ENCODE measurements at places on chromosomes 2 and 18.

DNA sequence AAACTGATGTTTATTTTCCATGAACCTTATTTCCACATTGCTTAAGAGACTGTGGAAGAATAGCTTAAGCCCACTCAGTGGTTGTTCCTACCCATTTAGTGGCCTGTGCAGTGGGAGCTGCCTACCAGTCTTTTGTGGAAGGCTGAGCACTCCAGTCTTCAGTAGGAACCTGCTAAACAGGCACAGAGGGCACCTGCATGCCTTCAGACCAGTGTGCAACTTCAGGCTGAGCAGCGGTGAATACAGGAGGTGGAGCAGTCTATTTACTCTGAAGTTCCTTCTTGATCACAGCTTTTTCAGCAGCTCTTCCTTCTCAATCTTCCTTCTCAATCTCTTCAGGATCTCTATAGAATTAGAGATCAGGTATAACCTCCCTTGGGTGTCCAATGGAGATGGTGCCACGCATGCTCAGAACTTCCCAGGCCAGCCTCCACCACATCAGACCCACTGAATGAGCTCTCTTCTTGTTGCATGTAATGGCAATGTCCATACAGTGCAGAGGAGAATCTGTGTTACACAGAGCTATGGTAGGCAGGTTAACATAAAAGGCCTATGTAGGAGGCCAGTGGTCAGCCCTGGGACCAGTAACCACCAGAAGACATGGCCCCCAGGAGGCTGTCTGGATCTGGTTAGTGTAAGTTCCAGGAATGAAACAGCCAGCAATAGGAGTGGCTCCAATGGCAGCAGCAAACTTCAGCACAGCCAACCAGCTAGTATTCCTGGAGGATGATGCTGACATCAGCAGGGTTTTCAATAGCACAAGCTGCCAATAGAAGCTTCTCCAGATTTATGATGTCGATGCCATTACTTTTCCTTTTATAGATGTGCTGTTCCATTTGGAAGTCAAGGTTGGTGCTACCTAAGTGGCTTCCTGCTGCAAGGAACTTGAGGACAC lies 47.9 kb upstream of the MAT2A start:
- no peak for DNase-seq

DNA sequence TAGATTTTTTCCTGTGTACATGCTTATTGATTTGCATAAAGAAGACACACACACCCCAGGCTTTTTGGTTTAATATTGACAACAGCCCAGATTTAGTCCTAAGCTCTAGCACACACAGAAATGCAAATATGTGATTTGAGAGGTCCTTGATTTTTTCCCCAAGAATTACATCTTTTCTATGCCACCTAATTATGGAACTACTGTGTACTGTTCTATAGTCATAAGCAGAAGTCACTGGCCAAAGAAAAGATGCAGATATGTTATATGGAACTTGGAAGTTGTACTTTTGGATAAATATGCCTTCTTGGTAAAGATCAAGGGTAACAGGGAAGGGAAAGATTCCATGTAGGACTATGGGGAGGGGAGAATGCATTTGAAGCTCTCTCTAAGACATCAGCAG lies 105.6 kb downstream of the SETBP1 start:
- no peak for DNase-seq

DNA sequence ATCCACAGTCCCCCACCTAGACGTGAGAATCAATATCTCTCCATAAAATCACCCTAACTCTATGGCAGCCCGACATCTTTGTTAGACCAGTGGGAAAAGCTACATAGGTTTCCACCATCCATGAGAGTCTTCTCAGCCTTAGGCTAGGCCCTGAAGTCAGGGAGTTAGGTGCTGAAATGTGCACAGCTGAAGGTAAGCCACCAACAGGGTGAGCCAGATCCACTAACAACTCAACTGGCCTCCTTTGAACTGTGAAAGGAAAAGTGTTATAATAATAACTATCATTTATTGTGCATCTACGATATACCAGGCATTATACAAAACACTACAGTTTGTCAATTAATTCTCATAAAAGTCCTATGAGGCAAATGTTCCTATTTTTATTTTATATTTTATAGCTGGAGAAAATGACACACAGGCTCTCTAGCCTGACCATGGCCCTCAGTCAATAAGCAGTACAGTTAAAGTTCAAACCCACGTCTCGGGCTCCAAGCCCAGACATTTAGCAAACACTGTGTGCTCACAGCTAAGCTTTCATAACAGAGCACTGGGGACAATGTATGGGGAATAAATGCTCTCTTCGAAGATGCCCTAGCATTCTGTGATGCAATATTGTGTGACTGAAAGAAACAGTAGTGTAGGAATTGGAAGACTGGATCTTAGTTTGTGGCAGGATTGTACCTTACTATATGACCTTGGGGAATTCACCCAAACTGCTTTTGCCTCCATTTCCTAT lies 11.2 kb upstream of the CYP27C1 start:
- no peak for DNase-seq

DNA sequence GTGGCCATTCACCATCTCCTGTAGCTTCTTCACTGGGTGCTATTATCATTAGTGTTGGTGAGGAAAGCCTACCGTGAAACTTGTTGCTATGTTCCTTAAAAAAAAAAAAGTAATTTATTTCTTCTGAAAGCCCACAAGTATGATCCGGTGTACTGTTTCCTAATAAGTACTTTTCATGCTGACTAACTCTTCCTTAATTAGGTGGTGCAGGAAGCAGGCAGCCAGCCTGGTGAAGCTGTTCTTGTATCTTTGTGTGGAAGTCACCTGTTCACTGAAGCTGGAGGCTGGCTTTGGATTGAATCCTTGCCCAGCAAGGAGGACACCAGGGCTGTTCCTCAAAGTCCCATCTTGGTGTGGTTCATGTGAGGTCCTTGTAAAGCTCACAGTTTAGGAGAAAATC lies 321.7 kb upstream of the THSD7B start:
- no peak for DNase-seq

DNA sequence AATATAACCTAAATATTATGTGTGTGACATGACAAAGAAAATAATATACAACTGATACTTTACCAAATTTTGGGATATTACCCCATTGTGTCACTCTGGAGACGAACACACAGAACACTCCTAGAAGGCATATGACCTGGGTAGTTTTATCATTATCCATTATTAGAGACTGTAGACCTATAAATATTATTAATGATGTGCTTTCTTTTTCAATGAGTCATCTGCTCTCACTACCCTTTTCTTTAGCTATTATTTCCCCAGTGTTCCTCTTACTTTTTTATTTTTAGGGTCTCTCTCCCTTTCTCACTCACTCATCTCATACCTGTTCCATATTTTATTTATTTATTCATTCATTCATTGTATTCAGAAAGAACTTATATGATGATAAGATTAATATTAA lies 143.3 kb upstream of the ITGA4 start:
- no peak for DNase-seq

- DNase-seq, result no peak
These were observed 529.2 kb upstream of the LINC00305 start for GRCh38 chr18:64678048-64678447.

- no peak for DNase-seq
These were observed 30.0 kb upstream of the NFATC1 start for GRCh38 chr18:79365701-79366100.

- no peak for DNase-seq
These were observed 76.4 kb downstream of the C2orf74 start for GRCh38 chr2:61238219-61239012.

DNA sequence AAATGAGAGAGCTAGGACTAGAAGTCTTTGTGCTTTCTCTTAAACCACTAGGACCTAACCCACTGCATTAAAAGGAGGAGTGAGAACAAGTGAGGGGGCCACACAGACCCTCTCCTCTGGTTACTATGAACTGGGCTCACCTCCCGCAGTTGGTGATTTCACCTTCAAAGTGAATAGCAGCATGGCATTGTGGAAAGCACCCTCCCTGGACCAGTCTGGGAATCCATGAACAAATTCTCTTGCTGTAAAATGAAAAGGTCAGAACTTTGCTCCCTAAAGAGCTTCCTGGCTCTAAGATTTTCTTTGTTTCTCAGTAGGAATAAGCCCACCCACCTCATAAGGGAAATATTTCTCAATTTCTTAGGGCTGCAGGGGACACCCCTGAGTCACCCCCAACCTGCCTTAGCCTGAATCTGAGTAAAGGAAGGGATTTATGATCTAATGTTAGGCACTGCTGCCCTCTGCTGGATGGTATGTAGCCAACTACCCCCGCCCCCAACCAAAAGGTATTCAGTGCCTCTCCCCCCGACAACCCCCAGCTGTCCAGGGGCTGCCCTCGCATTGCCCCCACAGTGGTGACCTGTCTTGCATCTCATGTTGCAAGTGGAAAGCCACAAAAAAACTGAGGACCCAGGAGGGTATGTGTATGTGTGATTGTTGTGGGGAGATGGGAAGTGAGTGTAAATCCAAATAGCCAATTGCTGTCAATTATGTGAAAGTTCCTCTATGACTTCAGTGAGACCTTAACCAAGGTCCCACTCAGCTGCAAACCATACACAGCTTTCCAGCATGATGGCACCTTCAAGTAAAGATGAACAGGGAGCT lies 230.9 kb upstream of the SLC14A2 start:
- DNase-seq, result peak; percentile 83

DNA sequence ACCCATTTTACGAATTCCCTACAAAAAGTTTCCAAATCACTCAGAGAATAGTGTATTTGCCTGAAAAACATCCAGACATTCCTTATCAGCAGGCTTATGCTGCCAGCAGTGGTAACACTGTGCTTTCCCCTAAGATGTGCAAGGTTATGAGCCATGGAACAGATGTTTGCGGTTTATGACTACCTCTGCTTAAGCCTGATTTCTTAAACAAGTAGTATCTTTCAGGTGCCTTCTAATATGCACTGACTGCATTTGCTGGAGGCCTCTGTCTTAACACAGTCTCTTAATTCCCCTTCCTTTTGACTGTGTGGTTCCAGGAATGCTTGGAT lies 54.8 kb downstream of the CDC42EP3 start:
- no peak for DNase-seq

GRCh38 chr2:222280795-222281194 lies 18.0 kb downstream of the PAX3 start:
- DNase-seq, result no peak

- no peak for DNase-seq
These were observed 170.3 kb downstream of the LDLRAD4 start for GRCh38 chr18:13388586-13389490.

DNA sequence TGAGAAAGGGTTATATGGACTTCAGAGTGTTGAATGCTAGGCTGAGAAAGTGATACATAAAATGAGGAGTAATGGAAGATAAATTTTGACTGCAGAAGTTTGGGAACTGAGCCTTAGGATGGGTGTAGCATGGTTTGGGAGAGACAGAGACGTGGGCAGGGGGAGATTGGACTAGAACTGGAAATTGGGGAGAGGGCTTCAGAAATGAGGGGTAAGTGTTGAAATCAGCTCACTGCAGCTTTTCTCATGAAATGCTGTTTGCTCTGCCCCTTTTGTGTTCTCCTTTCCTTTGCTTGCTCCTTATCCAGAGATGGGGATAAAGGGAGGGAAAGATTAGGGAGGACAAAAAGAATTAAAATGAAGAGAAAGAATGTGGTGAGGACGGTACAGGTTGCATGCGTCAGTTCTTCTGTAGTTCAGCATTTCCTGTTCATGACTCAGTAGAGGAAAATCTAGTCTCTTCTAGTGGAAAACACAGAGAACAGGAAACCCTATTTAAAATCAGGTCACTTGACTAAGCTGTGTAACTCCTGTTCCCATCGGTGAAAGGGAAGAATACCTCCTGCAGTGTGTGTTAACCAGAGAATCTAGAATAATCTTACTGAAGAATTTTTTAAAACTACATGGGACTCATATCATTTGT lies 105.6 kb downstream of the CRIM1 start:
- DNase-seq, result no peak

GRCh38 chr2:26455037-26455669 lies 22.8 kb downstream of the OTOF start:
- DNase-seq, result no peak

DNA sequence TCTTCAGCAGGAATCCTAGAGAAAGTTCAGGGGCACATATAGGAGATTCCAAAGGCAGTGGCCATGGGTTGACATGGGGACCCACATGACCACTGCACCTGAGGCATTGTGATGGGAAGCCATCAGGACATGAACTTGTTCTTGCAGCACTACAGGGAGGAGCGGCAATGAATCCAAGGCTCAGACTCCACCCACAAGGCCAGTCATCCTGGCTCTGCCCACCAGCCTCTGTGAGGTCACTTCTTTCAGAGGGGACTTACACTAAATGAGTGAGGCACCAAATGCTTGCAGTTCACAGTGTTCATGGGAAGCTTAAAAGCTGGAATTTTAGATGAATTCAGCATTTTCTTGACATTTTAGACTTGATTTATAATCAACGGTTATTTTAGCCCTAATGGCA lies 254.2 kb downstream of the SETBP1 start:
- DNase-seq, result no peak

GRCh38 chr2:182650704-182651103 lies 65.4 kb upstream of the DNAJC10 start:
- DNase-seq, result peak; percentile 18

GRCh38 chr18:28050545-28050944 lies 126.4 kb downstream of the CDH2 start:
- DNase-seq, result no peak

- DNase-seq, result no peak
These were observed 128.2 kb upstream of the ALKAL2 start for GRCh38 chr2:415986-416610.

DNA sequence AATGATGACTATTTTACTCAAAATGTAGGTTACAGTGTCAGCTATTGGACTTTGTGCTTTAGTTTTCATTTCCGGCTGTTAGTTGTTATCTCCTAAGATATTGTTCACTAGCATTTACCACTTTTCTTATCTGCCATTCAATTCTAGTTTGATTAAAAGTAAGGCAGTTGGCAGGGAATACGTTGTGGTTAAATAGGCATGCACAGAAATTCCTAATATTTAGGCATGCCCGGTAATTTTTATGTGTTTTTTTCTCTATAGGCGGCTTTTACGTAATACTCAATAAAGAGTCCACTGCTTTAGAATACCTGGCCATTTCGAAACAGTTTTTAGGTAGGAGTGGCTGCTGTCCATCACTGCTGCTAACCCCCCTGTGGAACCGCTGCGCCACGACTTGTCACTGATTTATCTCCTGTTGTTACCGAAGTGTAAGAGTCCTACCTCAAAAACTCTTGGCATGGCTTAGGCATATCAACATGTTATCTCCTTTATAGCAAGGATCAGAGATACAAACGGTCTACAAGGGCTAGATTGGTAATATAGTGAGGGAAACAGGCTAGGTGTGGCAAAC lies 39.5 kb downstream of the BABAM2 start:
- DNase-seq, result no peak

- DNase-seq, result no peak
These were observed 183.3 kb upstream of the TRIB2 start for GRCh38 chr2:12533337-12534005.

DNA sequence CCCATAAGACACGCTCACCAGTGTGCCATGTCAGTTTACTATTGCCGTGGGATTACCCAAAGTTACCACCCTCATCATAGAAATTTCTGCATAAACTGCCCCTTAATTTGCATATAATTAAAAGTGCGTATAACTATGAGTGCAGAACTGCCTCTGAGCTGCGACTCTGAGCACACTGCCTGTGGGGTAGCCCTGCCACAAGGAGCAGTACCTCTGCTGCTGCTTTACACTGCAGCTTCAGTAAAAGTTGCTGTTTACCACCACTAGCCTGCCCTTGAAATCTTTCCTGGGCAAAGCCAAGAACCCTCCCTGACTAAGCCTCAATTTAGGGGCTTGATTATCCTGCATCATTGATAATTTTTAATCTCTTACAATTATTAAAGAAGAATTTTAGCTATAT lies 213.9 kb upstream of the MAP2 start:
- no peak for DNase-seq

- DNase-seq, result no peak
These were observed 16.1 kb downstream of the ACOXL start for GRCh38 chr2:110748489-110748867.
